ENCODE measurements at places on chromosomes 7 and 10. TPM values are rescaled to one million over a fixed set of nuclear protein-coding genes. Genes with fewer than 3 reads are reported as not detected.

GRCh38 chr10:14247377-14248116 is 83.2 kb downstream of the FRMD4A start:
- H3K4me1 ChIP-seq = no peaks in the 10 kb centered on the region
- DNase-seq = no peak
- H3K4me3 ChIP-seq = no peak overlapping the region
- H3K36me3 ChIP-seq = no peaks in the 10 kb centered on the region

DNA sequence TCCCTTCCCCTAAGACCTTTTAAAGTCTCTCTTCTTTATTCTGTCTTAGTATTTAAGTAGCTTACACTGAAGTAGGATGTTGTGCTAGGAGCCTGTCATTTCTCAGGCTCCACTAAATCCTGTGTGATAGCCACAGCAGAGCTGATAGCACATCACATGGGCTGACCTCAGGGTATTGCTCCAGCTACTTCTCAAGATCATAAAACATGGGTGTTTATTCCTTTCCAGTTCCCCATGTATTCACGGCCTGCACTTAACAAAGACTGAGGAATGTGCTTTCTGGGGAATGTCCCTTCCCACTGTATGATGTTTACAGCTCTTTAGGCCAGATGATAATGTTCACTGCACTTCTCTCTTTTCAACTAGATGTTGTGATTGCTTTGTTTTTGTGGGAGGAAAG is 1086.8 kb downstream of the KCNMA1 start:
- H3K36me3 ChIP-seq = no peaks in the 10 kb centered on the region
- no peaks in the 10 kb centered on the region for H3K27me3 ChIP-seq

DNA sequence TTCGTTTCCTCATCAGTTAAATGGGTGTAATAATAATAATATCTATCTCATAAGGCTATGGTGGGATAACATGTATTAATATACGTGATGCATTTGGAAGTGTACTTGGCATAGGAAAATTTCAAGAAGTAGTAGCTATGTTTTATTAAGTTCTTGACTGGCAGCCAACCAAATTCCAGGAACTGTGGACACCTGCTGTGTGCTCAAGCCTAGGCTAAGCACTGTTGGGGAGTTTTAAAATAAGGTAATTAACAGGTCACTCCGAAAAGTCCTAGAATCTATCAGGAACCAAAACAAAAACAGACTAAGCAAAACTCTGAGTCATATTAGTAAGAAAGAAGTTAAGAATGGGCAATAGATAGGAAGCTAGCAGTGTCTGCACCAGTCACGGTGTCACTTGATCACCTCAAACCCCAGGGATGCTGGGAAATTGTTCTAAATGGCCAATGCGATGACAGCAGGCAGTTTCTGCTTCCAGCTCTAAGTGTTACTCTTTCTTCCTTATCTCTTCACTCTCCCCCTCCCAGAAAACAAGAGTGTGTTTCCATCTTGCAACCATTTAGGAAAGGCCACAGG is 92.0 kb upstream of the GDF10 start:
- H3K27ac ChIP-seq = no peak overlapping the region
- no peaks in the 10 kb centered on the region for H3K27me3 ChIP-seq
- H3K4me1 ChIP-seq = no peaks in the 10 kb centered on the region
- no peaks in the 10 kb centered on the region for H3K36me3 ChIP-seq

Gene AGMO
- not detected for total RNA-seq

GRCh38 chr7:101245147-101245668 is 327 bp upstream of the FIS1 start:
- peaks cover 32% of the 10 kb centered on the region for H3K4me1 ChIP-seq
- peak overlapping the region; percentile 97 for H3K27ac ChIP-seq
- DNase-seq = no peak
- H3K27me3 ChIP-seq = no peaks in the 10 kb centered on the region

Gene UCN3
- not detected for total RNA-seq

- H3K4me1 ChIP-seq = peaks cover 9% of the 10 kb centered on the region
- no peaks in the 10 kb centered on the region for H3K36me3 ChIP-seq
- DNase-seq = no peak
Observed at GRCh38 chr7:4699841-4700240, 17.7 kb downstream of the FOXK1 start.
